ENCODE measurements at places on chromosomes 2 and 18.
A peak's percentile ranks its signal among the peaks of the same experiment; 100 is the strongest.

DNA sequence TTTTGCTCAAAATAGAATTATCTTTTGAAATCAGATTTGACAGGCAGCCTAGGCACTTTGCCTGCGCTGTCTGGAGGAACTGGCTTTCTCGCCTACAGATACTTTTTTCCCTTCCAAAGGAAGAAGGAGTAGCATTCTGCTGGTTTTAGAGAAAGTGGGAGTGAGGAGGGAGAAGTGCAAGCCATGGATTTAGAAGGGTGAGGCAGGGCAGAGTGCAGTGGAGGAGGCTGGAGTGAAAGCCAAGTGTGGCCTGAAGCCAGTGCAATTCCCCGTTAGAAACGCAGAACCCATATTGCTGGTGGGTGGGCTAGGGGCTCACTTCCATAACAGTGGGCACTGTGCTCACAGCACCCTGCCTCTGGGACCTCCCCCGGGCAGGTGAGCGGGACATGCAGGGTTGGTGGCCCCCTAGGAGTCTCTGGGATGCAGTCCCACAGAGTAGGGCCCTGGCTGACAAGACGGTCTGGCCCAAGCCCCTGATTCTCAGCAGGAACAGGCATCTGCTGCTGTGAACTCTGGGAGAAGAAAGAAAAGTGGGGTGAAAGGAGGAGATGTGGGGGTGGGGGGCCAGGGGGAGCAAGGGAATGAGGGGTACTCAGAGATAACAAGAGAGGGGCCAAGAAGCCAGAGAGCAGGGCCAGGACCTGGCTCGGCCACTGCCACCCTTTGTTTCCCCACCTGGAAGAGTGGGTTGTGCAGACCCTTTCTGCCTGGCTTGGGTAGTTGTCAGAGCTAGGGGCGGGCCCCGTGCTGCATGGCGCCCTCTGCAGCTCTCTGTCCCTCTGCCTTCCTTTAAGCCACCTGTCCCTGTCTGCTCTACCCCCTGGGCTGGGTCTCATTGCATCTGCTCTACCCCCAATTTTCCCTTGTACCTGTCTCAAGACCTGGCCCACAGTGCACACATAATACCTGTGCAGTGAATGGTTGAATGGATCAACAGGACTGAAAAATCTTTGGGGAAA, 273.5 kb upstream of the HS6ST1 start:
- no peak for DNase-seq

DNA sequence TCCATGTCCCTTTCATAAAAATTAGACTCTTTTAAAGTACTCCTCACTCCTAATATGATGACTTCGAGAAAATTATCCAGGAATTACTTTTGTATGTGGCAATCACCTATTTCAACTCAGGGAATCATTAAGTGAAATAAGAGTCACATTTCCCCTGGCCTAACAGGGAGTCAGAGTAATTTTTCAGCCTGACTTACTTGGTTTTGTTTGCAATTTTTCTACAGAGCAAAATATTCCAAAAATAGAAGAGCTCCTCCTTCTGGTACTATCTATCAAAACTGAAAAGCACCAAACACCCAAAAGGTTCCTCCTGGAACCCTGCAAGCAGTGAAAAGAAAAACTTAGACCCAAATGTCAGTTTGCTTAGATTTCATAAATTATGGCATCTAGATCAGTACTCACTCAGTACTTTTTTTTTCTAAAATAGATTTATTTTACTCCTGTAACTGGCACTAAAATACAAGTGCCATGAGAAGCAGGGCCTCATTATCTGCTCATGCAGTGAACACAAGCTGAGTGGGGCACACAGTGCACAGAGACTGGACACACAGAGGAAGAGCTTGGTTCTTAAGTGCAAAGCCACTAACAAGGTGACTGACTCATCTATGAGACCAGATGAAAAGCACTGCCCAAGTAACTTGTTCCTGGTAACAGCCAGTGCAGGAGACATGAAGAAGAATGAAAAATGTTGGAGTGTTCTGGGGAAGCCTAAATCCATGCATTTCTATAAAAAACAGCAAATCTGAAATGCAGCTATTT, 28.7 kb downstream of the ACAA2 start:
- DNase-seq: no peak

DNA sequence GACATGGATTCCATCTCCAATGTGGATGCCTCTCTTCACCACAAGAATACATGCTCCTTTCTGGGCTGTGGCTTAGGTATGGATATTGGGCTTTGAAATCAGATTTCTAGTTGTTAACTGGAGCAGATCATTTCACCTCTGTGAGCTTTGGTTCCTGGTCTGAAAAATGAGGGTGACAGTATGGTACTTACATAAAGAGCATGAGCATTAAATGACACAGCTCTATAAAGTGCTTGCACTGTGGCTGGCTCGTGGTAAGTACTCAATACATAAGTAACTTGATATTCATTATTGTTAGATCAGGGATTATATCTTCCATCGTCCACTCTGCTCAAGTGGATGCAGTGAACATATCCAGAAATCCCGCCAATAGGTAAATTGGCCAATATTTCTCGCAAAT, 33.4 kb downstream of the ARHGAP25 start:
- no peak for DNase-seq

DNA sequence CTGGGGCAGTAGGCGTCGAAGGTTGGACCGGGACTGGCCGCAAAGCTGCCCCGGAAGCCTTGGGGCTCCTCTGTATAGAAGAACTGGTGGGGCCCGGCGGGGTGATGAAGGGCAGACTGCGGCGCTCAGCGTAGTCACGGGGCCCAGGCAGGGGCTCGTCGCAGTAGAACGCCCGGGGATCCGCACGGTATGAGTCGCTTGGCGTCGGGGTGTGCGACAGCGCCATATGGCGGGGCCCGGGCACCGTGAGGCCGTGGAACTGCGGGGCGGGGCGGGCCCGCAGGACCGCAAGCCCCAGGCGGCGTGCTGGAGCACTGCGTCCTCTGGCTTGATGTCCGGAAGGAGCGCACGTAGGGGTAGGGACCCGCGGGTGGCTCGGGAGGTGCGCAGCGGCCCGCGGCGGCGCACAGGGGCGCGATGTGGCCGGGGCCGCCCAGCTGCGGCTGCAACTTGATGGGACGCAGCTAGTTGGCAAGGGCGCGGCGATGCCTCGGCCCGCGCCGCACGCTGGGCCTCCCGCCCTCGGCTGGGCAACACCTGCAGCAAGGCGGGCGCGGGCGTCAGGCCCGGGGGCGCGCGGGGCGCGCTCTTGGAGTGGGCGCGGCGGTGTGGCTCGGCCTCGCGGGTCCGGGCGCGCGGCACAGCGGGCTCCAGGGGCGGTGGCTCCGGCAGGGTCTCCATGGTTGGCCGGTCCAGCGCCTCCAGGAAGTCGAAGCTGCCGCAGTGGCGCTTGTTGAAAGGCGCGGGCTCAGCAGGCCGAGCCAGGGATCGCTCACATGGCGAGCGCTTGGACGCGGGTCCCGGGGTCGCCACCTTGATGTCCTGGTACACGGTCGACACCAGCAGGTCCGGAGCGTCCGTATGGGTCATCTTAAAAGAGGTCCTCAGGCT, 251.4 kb downstream of the ANKRD30B start:
- no peak for DNase-seq

DNA sequence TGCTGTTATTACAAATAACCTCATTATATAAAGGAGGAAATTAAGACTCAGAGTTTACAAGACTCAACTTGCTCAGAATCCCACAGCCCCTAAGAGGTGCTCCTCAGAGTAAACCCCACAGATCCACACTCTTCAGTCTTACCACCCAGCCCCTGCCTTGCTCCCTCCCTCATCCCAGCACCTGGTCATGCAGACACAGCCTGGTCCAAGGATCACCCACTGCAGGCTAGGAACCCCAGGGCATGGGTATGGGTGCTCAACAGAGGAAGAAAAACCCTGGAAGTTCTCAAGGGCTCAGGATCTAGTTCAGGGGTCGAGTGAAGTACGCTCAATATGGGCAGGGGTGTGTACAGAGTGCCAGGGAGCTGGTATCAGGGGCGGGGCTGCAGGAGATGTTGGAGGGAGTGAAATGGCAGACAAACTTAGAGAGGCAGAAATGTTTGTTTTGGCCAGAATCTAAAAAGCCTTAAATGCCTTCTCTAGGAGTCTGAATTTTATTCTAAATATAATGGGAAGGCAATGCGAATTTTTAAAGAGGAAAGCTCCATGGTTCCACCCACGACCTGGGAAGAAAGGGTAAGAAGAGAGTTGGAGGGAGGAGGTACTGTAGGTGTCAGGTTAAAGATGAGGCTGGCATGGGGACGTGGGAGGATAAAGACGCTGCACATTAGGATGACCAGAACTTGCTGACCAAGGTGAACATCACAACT, 79.1 kb upstream of the MGAT4A start:
- no peak for DNase-seq

- no peak for DNase-seq
Observed at GRCh38 chr2:101763496-101764333, 66.2 kb downstream of the MAP4K4 start.

GRCh38 chr2:119290859-119291587, 67.4 kb downstream of the STEAP3 start:
- DNase-seq: peak; percentile 45

GRCh38 chr2:120108049-120108448, 95.2 kb downstream of the EPB41L5 start:
- no peak for DNase-seq

- DNase-seq: no peak
Observed at GRCh38 chr2:138780908-138781307, 718 bp upstream of the NXPH2 start.
